ENCODE measurements at places on chromosomes 5 and 9.

DNA sequence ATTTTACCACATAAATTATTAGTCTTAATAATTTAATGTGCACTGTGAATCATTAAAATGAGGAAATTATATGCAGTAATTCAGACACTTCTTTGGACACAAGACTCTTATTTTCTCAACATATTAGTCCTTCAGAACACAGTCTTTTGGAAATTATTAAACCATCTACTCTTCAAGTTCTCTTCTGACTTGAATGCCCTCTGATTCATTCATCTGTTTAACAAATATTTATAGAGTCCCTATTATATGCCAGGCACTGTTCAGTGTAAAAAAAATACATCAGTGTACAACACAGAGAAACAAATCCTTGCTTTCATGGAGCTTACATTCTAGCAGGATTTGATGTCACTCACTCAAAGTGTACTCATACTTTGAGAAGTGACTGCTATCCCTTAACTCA, 163.4 kb upstream of the IL12B start:
- no peak for DNase-seq

DNA sequence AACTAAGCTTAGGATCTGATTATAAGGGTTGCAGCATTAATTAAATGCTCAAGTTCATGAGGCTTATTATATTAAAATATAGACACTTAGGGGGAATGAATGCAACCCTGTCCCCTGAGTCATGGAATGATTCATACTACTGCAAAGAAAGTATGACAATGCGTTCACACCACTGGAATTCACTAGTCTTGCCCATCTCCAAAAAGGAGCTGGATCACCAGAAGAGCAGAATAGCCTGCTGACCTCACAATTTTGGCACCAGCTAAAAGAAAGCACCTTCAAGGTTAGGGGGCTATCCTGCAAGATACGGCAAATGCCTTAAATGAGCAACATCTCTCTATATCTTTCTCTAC, 32.0 kb upstream of the TMED7 start:
- DNase-seq = no peak

DNA sequence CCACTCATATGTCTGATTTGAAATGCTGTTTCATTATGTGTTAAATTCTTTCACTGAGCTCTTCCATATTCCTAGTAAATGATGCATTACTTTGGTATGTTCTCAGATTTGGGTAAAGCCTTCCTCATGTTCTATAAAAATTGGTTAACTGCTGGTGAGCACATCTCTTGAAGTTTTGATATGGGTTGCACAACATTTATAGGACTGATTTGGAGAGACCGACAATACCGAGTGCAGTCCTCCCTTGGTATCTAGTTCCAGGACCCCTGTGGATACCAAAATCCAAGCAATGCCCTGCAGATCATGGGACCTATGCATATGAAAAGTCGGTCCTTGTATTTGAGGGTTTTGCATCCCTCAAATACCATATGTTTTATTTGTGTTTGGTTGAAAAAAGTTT, 37.8 kb downstream of the WDR36 start:
- DNase-seq = no peak

DNA sequence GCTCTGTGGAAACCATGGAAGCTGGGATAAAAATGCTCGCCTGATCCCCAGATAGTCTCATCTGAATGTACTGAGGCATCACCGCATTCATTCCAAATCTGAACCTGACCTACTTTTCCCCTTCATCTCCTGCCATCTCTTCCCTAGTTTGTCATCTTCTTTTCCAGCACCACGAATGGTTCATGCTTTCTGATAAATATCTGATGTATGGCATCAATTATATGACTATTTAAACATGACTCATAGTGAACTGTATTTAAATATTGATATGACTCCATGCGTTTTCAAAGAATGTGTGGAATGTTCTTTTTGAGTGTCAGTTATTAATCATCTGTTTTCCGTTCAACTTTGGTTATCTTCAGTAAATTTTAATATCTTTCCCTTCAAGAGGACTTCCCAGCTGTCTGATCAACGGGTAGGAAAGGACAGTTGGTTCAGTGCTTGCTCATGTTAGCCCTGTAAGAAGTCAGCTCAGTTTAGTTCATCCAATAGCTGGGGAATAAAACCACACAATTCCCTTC, 21.1 kb downstream of the BASP1 start:
- no peak for DNase-seq

DNA sequence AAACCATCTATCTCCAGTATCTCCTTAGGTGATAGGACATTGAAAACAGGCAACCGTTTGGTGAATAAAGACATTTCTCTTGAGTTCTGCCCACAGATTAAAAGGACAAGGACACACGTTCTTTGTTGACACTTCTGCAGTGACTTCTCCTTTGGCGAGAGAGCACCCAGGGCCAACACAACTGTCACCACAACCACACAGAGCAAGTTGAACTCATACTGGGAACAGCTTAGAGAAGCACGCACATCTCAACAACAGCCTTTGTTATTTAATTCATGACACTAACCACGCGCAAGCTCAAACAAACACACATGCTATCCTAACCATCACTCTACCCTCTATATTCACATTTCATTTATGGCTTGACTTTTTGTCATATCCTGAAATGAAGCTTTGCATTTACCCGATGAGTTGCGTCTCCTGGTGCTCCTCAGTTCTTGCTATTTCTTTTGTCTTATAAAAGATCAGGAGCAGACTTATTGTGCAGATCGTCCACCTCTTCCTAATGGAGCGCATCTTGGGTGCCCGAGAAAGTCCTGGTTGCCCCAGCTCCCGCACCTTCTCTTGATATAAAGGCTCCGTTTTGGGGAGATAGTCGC, 543 bp downstream of the ST8SIA4 start:
- peak; percentile 58 for DNase-seq

DNA sequence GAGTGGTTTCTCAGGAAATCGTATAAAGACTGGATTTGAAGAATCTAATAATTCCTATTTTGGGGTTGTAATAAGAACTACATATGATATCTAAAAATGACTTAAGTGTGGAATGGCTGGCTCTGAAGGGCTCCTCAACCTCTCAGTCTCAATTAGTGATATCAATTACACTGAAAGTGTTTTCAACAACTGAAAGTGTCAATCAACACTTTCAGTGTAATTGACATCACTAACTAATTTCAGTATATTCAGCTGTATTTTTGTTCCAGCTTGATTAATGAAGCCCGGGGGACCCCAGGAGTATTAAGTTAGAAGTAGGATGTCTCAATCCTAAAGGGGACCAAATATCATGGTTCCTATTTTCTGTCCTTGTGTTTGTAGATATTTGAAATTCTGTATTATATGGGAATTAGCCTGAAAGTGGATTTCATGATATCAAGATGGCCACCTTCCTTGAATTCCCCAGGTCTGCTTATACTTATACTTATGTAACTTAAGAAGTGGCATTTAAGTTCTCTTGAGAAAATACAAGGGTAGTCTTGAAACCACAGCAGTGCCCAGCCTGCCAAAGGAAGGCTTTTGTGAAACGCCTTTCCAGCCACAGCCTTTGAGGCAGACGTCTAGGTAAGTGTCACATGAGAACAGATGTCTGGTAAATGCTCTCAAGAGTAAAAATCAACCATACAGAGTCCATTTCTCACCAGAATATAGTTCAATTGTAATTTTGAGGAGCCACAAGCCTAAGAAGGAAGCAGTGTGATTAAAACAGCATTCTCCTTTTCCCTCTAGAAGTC, 4.6 kb downstream of the BASP1 start:
- no peak for DNase-seq

- DNase-seq = no peak
These were observed 59.5 kb downstream of the OLFM1 start for GRCh38 chr9:135146766-135147473.

DNA sequence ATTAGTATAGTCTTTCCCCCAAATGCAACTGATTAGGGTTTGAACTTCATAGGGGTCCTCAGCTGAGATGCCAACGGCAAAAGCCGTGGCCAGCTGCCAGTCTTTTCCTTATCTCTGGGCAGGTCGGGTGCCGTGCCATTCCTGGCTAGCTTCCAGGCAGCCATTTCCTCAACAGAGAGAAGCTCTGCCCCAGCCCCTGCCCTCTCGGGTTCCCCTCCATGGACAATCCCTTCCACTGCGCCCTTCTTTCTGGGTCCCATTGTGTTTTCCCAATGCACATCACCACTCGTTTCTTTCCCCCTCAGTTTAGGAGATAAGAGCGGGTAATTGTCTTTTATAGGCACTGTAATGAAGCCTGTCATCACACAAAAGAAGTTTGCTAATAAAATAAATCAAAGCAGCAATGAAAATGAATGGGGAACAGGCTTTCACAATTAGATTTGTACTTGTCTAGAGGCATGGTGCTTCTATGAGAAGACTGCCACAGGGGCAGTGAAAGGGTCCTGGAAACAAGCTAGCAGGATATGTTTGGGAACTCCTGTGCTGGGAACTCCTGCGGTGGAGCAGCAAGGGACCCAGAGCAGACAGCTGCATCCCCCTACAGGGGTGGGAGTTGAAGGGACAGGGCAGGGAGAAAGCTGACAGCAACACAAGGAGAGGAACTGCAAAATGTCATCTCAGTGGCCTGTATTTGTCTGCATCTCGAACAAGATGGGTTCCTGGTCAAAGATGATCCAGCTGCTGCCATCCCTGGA, 48.0 kb upstream of the SAP30L start:
- DNase-seq = no peak

DNA sequence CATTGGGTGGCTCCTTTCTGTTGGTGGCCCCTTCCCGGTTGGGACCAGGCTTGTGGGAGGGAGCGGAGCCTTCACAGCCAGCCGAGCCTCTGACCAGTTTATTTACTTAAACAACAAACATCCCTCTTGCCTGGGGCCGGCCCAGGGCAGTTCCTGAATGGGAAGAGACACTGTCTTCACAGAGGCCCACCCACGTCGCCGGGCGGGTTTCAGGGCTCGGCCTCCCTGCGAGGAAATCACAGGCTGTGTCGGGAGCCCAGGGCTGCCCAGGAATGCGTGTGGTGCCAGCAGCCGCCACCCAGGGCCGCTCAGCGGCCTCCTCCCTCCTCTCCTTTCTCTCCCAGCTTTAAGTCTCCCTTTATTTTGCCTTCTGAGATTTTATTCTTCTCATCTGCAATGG, 132.5 kb downstream of the HSD17B3 start:
- DNase-seq = no peak

- DNase-seq = no peak
These were observed 192.2 kb upstream of the RPS23 start for GRCh38 chr5:82470185-82470994.

DNA sequence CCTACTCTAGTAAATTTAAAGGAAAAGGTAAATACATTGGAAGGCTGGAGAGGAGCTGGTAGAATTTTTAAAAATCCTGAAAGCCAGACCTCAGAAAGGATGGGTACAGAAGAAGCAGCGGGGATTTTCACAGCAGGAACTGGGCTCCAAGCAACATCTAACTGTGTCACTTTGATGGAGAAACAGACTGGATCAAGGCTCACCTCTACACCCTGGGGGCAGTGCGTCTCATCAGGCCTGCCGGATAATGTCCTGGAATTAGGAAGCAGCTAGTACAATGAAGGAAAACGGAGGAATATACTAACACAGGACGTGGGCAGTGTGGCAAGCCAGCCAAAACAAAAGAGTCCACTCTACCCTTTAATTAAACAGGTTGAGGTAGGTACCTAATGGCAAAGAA, 463.6 kb downstream of the TAF11L14 start:
- DNase-seq = no peak

- no peak for DNase-seq
These were observed 3.8 kb downstream of the SNAPC4 start for GRCh38 chr9:136396219-136396515.

- DNase-seq = no peak
These were observed 68.1 kb downstream of the UBE2R2 start for GRCh38 chr9:33884856-33885701.

GRCh38 chr5:57561231-57561842, 78.7 kb upstream of the ACTBL2 start:
- DNase-seq = no peak

GRCh38 chr5:149063017-149063687, at the start of gene SH3TC2:
Gene SH3TC2 (minus strand): TSS chr5:149063062. CDS start chr5:149063022, 40 bp downstream.
- DNase-seq = no peak

GRCh38 chr5:88364991-88365390, 96.3 kb upstream of the TMEM161B start:
- no peak for DNase-seq

- DNase-seq = no peak
These were observed 16.4 kb upstream of the TTC1 start for GRCh38 chr5:159992566-159992965.

GRCh38 chr5:87944553-87945285, 323.9 kb downstream of the TMEM161B start:
- no peak for DNase-seq

DNA sequence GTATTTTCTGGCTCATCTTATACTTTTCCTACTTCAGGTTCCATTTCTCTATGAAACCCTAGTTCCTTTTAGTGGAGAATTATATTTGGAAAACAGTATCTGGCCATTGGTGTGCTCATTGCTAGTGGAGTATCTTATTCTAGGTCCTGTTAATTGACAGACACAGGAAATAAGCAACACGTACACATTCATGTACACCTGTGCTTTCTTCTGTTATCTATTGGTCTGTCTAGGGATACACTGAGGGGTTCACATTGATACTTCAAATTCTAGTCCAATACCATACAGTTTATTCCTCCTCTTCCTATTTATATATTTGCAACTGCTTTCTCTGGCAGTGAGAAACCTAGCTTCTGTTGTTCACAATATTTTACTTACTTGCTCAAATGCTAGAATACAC, 110.2 kb downstream of the FER start:
- no peak for DNase-seq

GRCh38 chr5:6455571-6456200, 7.0 kb downstream of the UBE2QL1 start:
- no peak for DNase-seq

DNA sequence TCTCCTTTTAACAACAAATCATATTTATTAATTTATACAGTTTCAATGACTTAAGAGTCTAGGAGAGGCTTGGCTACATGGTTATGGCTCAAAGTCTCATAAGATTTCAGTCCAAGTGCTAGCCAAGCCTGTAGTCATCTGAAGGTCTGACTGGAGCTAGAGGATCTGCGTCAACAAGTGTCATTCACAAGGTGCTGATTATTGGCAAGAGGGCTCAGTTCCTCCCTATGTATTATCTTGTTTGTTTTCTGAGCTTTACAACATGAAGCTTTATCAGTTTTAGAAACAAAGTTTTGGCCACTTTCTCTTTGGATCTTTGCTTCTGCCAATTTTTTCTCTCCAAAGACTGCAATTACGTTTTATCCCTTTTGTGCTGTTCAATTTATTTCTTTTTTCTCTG, 94.7 kb downstream of the RICTOR start:
- DNase-seq = no peak

DNA sequence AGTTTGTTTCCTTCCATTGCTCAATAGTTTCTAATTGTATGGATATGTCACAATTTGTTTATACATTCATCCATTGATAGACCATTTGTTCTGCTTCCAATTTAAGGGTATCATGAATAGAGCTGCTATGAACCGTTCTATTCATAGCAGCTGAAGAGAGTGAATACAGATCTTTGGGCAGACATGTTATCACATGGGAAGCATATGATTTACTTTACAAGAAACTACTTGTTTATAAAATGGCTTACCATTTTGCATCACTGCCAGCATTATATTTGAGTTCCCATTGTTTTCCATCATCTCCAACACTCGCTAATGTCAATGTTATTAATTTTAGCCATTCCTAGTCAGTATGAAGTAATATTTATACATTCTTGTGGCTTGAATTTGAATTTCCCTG, 549.0 kb downstream of the MAT2B start:
- no peak for DNase-seq
